NCI-H748 treated with DMSO at 0.1 percent for 48 hours (cell line): ENCODE measurements at places on chromosomes 11 and 22.

DNA sequence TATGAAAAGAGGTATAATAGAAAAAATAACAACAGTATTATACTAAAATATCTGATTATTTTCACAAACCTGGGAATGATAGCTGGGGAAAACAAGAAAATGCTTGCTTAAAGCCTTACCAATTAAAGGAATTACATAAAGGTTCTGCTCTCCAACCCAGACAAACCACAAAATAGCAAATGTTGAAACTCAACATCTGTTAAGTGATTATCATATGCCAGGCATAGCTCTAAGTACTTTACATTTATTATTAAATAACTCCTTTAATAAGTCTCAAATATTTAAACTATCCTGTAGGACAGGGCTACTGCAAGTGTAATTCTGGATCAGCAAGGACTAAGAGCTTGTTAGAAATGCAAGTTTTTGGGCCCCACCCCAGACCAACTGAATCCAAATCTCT, 20.1 kb downstream of the OR10A6 start:
- DNase-seq: no peak

- DNase-seq: no peak
Observed at GRCh38 chr22:33002035-33002434, 56.1 kb downstream of the SYN3 start.

GRCh38 chr11:94218372-94218771, 86.0 kb upstream of the IZUMO1R start:
- DNase-seq: no peak

GRCh38 chr11:117744471-117745150, 52.4 kb downstream of the DSCAML1 start:
- no peak for DNase-seq

- no peak for DNase-seq
Observed at GRCh38 chr22:30643055-30643875, 7.7 kb downstream of the SLC35E4 start.

- no peak for DNase-seq
Observed at GRCh38 chr11:73760135-73760678, 667 bp downstream of the RAB6A start.
